Stimulated activated CD4-positive, alpha-beta T cell treated with anti-CD3 and anti-CD28 coated beads, TNF-alpha, amount 100 ng/mL, for 4 hours (primary cell): ENCODE measurements at places on chromosomes 12 and 14.
A peak's percentile ranks its signal among the peaks of the same experiment; 100 is the strongest.

DNA sequence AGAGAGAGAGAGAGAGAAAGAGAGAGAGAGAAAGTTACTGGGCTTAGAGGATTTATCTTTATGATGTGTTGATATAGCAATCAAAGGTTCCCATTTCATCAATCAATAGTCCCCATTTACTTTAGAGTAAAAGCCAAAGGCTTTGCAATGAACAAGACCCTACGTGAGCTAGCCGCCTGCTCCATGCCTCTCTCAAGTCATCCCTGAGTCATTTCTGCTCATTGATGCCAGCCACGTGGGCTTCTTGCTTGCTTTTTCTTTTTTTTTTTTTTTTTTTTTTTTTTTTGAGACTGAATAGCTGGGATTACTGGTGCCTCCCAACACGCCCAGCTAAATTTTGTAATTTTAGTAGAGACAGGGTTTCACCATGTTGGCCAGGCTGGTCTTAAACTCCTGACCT is 70.9 kb downstream of the GPR135 start:
- DNase-seq: no peak

GRCh38 chr12:121990692-121991603 is 30.7 kb upstream of the BCL7A start:
- no peak for DNase-seq

- DNase-seq: no peak
Observed at GRCh38 chr14:77158175-77158881, 16.7 kb upstream of the ZDHHC22 start.

DNA sequence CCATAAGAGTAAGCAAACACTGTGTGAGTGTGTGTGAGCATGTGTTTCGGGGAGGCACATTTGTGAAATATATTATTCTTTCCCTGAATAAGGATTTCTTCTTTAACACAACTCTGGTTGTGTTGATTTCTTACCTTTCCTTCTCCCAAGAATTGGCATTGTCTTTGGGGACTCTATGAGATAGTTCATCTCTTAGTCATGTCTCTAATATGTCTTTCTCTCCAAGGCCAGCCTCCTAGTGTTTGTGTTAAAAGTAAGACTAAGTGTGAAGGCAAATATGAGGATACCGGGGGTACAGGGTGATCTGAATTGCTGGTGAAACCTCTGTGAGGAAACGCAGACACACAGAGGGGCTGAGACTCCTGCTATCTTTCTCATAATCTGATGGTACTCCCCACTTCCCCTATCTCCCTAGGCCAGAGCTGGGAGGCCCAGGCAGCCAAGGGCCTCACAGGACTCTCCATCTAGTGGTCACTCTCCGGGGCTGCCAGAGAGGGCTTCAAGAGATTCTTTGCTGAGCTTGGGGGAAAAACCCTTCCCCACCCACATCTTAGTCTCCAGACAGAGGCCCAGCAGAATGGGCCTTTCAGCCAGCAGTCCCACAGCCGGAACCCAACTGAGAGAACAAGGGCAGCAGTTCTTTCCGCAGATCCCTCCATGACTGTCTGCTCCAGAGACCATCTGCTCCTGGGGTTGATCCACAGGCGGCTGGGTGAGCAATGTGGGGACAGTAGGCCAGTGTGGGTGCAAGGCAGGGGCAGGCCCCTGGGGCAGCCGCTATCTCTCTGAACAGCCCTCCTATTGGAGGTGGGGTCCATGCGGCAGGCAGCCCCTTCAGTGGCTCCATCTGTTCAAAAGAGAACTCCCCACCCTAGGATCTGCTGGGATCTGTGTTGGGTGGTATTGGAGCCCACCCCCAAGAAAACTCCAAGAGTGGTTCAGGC is 5.8 kb upstream of the HOXC12 start:
- DNase-seq: no peak

DNA sequence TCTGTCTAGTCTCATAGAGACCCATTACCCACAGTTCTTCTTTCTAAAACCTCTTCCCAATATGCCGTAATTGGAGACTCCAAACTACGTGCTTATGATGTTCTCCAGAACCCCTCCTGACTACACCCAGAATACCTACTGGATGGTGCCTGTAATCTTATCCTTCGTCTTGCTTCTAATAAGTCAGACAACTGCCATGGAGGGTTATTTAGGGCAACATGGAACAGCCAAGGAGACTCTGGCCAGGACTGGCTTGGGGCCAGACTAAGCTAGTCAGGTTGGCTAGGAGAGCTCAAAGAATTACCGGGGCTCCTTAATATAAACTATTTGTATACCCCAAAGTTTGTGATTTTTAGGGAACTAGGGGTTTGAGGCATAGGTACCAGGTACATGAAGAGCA is 6.8 kb downstream of the PFKM start:
- no peak for DNase-seq

- DNase-seq: no peak
Observed at GRCh38 chr14:55070981-55071411, 19.5 kb downstream of the MAPK1IP1L start.

GRCh38 chr12:66453844-66454243 is 151.6 kb downstream of the HELB start:
- no peak for DNase-seq

DNA sequence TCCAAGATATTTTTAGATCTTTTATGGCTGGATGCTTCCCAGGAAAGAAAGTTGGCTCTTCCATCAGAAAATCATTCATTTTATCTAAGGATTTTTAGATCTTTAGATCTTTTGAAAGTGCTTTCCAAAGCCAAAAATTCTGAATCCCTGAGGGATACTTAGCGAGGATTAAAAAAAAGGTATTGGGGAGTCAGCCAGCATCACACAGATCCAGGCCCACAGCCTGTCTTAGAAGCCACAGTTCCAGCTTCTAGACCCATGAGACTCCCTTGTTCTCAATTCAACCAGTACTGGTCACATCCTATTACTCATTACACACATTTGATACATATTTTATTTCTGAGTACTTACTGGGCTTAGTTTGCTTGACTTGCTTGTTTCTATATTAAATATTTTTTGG is 49.9 kb downstream of the TSPAN8 start:
- DNase-seq: no peak

GRCh38 chr14:75307700-75308379 is 29.2 kb downstream of the FOS start:
- peak; percentile 52 for DNase-seq

- DNase-seq: no peak
Observed at GRCh38 chr12:67515679-67516340, 132.7 kb upstream of the DYRK2 start.

DNA sequence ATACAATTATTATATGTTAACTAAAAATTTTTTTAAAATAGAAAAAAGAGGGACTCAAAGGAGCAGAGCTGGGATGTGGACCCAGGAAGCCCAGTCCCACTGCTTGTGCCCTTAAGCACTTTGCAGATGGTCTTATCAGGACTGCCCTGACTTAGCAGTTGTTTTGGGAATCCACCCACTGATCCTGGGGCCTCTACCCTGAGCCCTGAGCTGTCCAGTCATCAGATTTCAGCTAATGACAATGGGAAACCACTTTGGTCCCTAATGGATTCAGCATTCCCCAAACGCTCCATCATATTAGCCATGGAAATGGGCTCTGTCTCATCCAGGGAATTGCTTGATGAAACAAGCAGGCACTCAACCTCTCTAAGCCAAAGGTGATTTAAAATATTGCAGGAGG is 22.5 kb upstream of the WSCD2 start:
- DNase-seq: no peak

DNA sequence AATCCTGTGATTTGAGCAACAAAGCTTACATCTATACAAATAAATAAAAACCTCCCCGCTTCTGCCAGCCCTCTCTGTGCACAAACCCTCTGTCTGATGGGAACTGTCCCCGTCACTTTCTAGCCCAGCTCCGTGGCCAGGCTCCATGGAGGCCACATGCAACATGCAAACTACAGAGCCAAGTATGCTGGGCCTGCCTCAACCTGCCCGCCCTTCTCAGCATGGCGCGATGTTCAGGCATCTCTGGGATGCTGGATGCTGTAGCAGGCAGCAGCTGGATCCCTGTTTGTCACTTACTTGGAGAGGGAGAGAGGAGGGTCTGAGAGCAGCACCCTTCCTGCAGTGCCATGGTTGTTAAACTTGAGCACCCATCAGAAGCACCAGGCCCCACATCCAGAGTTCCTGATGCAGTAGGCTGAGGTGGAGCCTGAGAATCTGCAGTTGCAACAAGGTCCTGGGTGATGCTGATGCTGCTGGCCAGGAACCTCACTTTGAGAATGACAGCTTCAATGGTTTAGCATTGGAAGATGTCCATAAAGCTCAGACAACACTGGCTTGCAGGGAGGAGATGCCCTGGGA is 32.4 kb downstream of the CLMN start:
- no peak for DNase-seq

- DNase-seq: no peak
Observed at GRCh38 chr12:109153821-109154441, 37.5 kb downstream of the ACACB start.
